ENCODE measurements at places on chromosomes 3 and 15.

DNA sequence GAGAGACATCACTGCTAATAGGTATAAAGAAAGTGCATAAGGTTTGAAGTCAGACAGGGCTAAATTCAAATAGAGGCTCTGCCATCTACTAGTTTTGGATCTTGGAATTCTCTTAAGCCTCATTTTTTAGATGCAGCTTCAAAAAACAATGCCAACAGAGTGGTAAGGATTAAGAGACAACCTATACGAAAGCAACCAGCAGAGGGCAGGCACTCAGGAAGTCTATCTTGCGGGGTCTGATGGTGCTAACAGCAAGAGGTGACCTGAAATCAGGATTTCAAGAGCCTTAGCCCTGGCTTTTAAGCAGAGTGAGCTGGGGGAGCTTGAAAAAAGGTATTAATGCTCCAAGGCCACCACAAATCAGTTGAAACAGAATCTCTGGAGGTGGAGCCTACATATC lies 40.7 kb downstream of the LDHAL6B start:
- DNase-seq: peak; percentile 63

GRCh38 chr3:74273091-74273490 lies 341.4 kb downstream of the CNTN3 start:
- DNase-seq: no peak

DNA sequence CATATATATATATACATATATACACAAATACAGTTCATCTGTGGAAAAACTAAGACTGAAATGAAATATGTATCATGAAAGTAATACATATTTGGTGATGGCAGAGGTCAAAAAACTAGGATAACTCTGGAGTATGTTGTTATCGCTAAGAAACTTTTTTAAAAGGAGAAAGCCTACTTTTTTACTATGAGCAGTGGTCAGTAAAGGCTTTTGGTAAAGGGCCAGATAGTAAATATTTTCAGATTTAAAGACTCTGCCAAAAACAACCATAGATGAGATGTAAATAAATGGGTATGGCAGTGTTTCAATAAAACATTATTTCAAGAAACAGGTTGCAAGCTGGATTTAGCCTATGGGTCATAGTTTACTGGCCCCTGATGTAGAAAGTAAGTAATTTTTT lies 93.8 kb upstream of the TGFBR2 start:
- no peak for DNase-seq

GRCh38 chr15:63210151-63211091 lies 21.0 kb downstream of the RAB8B start:
- no peak for DNase-seq

- DNase-seq: no peak
Measured at GRCh38 chr15:98907927-98908471, 99.6 kb downstream of the PGPEP1L start.

DNA sequence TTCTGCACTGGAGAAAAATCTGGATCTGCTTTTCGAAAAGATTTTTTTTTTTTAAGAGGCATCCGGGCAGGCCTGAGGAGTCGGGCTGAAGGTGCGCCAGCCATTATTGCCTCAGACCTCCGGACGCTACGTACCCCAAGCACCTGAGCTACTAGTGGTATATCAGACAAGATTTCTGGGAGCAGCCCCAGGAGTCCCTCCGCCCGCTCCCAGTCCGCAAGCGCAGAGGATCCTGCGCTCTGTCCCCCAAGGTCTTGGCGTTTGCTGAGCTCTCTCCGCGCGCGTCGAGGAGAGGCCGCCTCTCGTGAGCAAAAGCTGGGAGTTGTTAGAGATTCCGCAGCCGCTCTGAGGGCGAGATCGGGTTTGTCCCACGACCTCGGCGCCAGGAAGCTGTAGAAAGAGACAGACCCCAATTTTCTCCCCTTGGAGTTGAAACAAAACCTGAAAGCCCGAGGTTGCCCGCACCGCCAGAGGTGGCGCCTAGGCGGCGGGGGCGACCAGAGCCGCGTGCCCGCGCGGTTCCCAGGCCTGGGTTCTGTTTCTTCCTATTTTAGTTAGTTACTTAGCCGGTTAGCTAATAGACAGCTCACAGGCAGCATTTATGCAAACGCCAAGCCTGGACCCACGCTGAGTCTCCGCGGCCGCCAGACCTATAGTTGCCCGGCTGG lies 72.5 kb upstream of the POLG start:
- no peak for DNase-seq

DNA sequence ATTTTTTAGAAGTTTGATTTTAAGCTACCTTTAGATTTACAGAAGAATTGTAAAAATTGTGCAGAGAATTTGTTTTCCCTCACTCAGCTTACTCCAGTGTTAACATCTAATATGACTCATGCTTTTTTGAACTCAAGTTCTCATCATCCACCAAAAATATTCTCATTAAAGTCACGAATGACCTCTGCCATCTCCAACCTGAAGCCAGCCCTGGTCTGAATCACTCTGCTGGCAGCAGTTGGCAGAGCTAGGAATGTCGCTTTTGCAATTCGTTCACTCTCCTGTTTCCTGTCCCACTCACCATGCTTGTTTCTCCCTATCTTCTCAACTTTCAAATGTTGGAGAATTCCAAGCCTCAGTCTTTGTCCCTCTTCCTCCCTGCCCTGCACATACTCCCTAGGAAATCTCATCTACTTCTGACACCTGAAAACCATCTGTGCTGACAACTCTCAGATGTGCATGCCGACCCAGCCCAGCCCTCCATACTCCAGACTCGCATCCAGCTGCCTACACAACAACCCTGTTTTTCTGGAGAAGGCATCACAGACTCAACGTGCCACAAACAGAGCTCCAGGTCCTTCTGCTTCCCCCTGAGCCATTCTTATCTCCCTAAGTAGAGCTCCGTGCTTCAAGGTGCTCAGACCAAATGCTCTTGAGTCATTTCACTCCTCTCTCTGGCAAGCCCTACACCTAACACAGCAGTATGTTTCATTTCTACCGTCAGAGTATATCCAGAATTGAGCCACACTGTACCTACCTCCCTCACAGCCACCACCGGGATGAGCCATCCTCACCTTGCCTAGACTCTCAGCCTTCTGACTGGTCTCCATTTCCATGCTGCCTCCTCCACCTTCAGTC lies 24.9 kb downstream of the PRR23E start:
- DNase-seq: no peak

DNA sequence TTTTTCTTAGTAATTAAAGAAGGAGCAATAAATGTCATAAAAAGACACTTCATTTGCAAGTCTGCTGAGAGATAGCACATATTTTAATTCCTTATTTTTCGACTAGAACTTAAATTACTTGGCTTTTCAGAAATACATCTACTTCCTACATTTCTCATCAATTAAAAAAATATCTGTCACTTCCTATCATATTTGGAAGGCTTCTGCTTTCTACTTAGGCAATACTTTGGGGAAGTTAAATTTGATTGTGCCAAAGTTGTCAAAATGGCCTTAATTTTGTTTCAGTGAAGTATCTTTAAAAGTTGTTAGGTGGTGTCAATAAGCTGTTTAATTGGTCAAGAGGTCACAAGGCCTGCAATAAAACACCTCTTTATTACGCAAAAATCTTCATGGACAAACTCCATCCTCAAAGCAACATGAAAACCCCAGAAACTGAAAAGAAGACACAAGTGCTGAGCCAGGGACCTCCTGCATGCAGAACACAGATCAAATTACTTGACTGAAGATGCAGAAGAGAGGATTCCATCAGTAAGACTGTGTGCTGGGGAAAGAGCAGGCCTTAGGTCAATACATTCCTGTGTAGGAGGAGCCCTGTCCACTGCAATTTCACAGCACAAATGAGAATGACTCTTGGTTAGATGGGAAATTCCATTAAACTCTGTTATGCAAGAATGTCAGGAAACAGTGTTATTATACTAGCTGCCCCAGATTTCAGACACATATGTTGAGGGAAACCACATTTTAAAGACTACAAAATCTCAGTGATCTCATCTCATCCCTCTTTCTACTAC lies 48.0 kb upstream of the FSTL1 start:
- no peak for DNase-seq

- DNase-seq: no peak
Measured at GRCh38 chr3:18236726-18237125, 188.4 kb downstream of the SATB1 start.

- DNase-seq: no peak
Measured at GRCh38 chr3:159378396-159379194, 576.7 kb downstream of the MFSD1 start.

DNA sequence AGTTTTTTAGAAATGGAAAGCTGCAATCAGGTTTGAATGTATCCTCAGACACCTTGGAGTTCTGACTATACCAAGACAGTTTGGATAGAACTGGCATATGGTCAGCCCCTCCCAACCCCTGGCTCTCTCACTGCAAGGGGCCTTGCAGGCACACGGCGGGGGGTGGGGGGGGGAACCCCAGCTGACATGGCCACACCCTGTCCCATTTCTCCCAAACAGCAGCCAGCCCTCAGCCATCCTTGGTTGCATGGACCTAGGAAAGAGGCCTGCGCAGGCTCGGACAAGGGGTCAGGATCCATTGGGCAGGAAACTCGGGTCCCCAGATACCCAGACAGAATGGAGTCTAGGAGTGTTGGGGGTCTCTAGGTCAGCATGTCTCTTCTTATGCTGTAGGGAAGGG lies 14.5 kb downstream of the CAND2 start:
- DNase-seq: no peak

DNA sequence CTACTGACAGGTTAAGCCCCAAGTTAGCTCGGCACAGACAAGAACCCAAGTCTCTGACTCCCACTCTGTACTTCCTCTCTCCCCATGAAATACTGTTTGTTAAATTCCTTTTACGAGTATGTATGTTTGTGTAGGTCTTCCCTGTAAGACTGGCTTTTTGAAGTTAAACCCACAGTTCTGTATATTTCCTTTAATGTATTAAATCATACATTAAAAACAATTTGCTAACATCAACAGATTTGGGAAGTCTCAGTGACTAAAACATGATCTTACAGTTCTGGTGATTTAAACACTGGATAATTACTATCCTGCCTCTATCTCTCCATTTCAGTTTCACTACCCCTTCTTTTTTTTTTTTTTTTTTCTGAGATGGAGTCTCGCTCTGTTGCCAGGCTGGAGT lies 4.4 kb downstream of the CMTM6 start:
- DNase-seq: no peak

GRCh38 chr15:40908095-40908494 lies 13.8 kb downstream of the VPS18 start:
- no peak for DNase-seq

DNA sequence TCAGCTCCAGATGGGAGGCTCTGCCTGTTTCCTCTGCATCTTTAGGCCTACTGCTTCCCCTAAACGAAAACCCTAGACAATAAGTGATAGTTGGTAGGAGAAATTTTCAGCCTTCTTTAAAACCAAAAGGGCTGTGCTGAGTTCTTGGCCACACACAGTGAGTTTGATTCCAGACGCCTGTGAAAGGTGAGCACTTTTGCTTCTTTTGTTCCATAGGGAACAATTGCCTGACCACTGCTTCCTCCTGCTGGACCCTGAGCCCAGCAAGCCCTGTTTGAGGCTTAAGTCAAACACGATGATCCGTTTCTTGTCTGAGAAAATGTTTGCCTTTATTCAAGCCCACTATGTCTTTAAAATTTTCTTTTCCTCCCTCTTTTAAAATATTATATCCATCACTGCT lies 493.9 kb downstream of the ZIC1 start:
- DNase-seq: no peak

- DNase-seq: no peak
Measured at GRCh38 chr3:42139621-42140453, 48.7 kb downstream of the TRAK1 start.

DNA sequence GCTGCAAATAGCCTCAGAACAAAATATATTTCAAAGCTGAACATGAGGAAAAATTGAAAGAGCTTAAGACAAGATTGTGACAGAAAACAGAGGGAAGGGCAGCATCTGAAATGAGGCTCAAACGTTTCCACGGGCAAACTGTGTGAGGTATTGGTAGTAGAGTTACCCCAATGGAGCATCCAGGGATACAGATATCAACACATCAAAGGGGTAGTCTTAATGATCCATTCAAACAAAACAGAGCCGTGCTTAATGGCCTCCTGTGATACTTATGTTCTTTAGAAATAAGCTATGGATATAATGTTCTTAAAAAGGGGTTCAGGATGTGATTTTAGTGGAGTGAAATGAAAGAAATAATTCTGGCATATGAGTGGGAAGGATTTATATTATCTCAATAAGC lies 430.3 kb upstream of the PDZRN3 start:
- DNase-seq: no peak

DNA sequence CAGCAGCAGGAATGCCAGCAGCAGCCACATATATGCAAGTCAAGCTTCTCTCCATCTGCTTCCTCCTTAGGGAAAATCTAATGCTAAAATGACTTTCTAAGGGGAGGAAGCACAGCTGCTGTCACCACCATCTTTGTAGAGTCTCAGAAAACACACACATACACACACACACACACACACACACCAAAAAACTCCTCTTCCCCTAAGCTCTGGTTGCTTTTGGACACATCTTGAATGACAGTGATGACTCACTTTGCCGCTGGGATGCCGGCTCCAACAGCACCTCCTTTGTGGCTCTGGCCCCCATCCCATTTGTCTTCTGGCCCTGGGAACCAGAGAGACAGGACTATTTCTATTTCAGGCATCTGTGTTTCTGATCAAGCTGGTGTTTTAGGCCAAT lies 124.8 kb upstream of the GOLIM4 start:
- no peak for DNase-seq

DNA sequence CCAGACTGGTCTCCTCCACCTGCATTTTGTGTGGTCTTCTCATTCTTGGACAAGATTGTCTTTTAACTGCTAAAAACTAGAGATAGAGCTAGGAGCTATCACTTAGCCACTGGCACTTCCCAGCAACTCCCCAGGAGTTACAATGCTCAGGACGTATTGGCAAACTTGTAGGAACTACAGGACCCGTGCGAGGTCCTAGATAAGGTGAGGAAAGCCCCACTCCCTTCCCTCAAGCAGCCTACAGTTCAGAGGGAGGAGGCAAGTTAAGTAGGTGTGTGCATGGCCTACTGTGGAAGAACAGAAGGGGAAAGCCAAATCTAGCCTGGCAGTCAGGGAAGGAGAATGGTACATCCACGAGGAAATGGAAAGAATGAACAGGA lies 504.7 kb upstream of the PROK2 start:
- DNase-seq: no peak

GRCh38 chr3:174949523-174949922 lies 90.4 kb downstream of the NAALADL2 start:
- DNase-seq: no peak

DNA sequence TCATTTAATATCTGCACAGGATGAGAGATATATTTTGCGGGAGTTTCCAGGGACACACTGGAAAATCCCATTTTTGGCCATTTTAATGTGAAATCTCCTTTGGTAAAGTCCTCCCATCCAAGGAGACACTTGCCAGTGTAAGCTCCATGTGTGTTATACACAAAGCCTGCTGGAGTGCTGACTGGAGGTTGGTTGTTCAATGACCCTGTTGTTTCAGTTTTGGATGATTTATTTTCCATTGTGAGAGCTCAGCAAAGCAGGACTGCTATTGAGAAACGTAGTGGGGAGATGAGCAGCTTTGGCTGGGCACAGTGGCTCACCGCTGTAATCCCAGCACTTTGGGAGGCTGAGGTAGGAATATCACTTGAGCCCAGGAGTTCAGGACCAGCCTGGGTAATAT lies 127.7 kb downstream of the NUP210 start:
- DNase-seq: no peak

Data from right lobe of liver (tissue), 6 donors.